ENCODE measurements at places on chromosomes 12 and 14. TPM values are rescaled to one million over a fixed set of nuclear protein-coding genes. Genes with fewer than 3 reads are reported as not detected.

The KRT77 gene
- total RNA-seq = not detected

The GPR162 gene
- total RNA-seq = 3.0 TPM

The TBC1D30 gene
- 0.93 TPM for total RNA-seq

The KLRG1 gene
- total RNA-seq = not detected

The BATF gene
- 0.72 TPM for total RNA-seq

The CD4 gene
- 71.9 TPM for total RNA-seq

The RIPK3 gene
- total RNA-seq = 3.1 TPM

GRCh38 chr12:726281-727140 lies 25.9 kb upstream of the WNK1 start:
- no peak for DNase-seq

GRCh38 chr12:53298164-53298563 lies 1.3 kb upstream of the MYG1 start:
- no peak for DNase-seq

DNA sequence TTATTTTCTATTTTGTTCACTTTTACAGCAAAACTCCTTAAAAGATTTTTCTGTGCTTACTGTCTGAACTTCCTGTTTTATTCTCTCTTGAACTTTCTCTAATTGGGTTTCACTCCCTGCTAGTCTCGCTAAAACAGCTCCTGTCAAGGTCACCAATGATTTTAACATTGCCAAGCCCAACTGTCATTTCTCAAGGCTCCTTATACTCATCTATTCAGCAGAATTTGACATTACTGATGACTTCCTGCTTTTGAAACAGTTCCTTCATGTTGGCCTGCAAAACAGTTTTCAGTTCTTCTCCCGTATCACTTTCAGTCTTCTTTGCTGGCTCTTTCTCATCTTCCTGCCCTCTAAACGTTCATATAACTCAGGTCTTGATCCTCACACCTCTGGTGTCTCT lies 268.5 kb upstream of the USP15 start:
- no peak for DNase-seq

- no peak for DNase-seq
Measured at GRCh38 chr14:52150162-52150561, 81.3 kb upstream of the NID2 start.

GRCh38 chr12:128978067-128978466 lies 124.8 kb downstream of the GLT1D1 start:
- no peak for DNase-seq

- peak; percentile 74 for DNase-seq
Measured at GRCh38 chr12:571795-572531, 91.3 kb downstream of the NINJ2 start.

- no peak for DNase-seq
Measured at GRCh38 chr12:92908108-92908507, 21.0 kb downstream of the EEA1 start.

GRCh38 chr12:63894132-63894531 lies 49.6 kb downstream of the SRGAP1 start:
- DNase-seq = no peak

GRCh38 chr12:111467092-111467856 lies 61.6 kb downstream of the SH2B3 start:
- no peak for DNase-seq

- DNase-seq = no peak
Measured at GRCh38 chr14:90569606-90570387, 173.0 kb downstream of the CALM1 start.

DNA sequence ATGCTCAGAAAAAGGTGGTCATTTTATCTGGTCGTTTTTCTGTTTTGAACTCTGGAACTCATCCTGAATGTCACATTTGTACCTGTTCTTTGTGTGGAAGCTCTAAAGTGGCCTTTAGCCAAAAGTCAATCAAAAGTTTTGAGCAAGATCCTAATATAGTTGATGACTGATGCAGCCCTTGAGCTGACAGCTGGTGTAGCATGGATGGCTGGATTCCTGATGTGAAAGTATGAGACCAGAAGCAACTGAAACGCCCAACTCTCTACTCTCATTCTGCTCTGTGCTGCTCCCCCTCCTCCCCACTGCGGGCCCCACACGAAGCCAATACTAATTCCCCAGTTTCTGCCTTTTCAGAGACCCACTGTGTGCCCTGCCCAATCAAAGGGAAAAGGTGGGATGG lies 10.3 kb upstream of the MYH7 start:
- DNase-seq = no peak

GRCh38 chr12:14845350-14845750 lies 2.0 kb upstream of the ART4 start:
- peak; percentile 49 for DNase-seq

GRCh38 chr12:25958428-25959070 lies at the start of gene RASSF8:
TSS of gene RASSF8 (plus strand) at chr12:25958682. CDS start at chr12:26055344, 96,662 bp downstream.
- DNase-seq = peak; percentile 80

- no peak for DNase-seq
Measured at GRCh38 chr14:73833034-73833433, 18.6 kb upstream of the PTGR2 start.

DNA sequence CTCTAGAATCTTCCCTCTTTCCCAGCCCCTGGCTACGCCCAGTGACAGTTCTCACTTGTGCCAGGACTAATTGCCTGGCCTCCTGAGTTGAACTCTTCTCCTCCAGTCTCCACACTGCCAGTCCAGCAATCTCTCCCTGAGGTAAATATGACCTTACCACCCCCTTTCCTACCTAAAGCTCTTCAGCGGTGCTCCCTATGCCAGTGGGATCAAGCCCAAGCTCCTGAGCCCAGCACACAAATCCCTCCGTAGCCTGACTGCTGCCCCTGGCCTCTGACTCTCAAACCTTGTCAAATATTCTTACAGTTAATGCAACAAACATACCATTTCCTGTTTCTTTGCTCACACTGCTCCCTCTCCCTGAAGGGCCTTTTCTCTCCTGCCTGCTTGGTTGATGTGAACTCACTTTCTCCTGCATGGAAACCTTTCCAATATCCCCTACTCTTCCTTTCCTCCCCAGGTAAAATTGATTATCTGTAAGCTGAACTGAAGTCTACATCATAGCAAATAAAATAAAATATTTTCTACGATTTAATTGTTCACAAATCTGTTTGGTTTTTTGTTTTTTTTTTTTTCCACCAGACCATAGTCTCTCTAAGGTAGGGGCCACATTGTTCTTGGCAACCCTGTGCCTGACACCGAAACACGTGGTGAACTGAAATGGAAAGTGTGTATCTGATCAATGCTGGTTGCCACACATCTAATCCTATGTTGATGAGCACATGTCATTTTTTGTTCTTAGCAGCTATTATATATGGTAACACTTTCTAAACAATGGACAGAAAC lies 147.5 kb downstream of the SLC38A6 start:
- DNase-seq = no peak

GRCh38 chr14:93709249-93709648 lies 79.0 kb downstream of the PRIMA1 start:
- no peak for DNase-seq

DNA sequence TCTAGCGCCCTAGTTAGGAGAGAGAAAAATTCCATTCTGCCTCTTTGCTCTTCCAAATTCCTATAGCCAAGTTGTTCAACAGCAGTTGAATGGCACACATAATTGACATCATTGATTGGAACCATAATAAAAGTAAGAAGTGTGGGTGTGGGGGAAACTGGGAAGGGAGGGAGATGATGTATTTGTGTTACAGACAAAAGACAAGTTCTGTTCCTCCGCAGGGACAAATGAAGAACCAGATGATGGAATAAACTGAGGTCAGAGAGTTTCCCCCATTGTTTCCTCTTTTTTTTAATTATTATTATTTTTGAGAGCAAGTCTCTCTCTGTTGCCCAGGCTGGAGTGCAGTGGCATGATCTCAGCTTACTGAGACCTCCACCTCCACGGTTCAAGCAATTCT lies 34.9 kb downstream of the GDF11 start:
- DNase-seq = no peak

- no peak for DNase-seq
Measured at GRCh38 chr14:54207476-54208462, 189.0 kb upstream of the CDKN3 start.

- DNase-seq = no peak
Measured at GRCh38 chr12:43444940-43445564, 107.0 kb downstream of the ADAMTS20 start.

DNA sequence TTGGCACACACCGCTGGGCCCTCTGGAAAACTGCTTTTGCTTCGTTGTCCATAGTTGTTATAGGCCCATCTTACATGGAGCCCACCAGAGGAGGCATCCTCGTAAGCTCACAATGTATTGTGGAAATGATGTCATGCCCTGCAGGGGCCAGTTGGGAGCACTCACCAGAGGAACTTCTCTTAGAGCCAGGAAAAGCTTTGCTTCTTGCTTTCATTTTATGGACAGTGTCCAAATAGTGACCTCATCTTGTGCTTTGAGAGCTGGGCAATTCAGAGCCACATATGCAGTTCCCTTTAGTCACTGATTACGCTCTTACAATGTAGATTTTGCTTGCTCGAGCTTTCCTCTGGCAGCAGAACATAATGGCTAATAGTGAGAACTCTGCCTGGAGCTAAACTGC lies 275.6 kb downstream of the AACS start:
- DNase-seq = peak; percentile 34

GRCh38 chr12:124075841-124076240 lies 102.8 kb downstream of the ZNF664 start:
- no peak for DNase-seq

GRCh38 chr12:12807970-12808702 lies 5.0 kb upstream of the DDX47 start:
- peak; percentile 82 for DNase-seq

GRCh38 chr12:1091350-1091749 lies 100.3 kb downstream of the ERC1 start:
- DNase-seq = no peak

GRCh38 chr12:85765453-85765869 lies 70.7 kb downstream of the RASSF9 start:
- DNase-seq = no peak

GRCh38 chr14:59341858-59342477 lies 123.2 kb downstream of the GPR135 start:
- DNase-seq = no peak

- DNase-seq = no peak
Measured at GRCh38 chr14:98682726-98683125, 589.3 kb downstream of the BCL11B start.

DNA sequence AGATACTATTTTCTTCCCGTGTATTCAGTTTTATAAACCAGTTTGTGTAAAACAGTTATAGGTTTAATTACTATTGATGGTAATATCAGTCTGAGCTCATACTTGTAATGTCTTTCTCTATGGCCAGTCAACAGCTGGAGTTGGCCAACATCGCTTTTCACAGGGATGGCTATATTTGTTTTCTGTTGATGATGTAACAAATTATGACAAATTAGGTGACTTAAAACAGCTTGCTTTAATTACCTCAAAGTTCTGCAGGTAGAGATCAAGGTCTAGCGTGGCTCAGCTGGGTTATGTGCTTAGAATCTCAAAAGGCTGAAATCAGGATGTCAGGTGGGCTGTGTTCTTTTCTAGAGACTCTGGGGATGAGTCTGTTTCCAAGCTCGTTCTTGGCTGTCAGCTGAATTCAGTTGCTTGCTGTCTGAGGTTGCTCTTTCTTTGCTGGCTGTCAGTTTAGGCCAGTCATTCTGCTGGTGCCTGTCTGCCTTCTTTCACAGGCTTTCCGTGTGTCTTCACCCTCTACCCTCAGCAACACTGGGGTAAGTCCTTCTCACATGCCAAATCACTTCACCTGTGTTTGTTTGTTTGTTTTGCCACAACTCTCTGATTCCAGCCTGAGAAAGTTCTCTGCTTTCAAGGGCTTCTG lies 370.2 kb upstream of the E2F7 start:
- no peak for DNase-seq

- DNase-seq = no peak
Measured at GRCh38 chr14:86039176-86039575, 509.2 kb downstream of the FLRT2 start.

DNA sequence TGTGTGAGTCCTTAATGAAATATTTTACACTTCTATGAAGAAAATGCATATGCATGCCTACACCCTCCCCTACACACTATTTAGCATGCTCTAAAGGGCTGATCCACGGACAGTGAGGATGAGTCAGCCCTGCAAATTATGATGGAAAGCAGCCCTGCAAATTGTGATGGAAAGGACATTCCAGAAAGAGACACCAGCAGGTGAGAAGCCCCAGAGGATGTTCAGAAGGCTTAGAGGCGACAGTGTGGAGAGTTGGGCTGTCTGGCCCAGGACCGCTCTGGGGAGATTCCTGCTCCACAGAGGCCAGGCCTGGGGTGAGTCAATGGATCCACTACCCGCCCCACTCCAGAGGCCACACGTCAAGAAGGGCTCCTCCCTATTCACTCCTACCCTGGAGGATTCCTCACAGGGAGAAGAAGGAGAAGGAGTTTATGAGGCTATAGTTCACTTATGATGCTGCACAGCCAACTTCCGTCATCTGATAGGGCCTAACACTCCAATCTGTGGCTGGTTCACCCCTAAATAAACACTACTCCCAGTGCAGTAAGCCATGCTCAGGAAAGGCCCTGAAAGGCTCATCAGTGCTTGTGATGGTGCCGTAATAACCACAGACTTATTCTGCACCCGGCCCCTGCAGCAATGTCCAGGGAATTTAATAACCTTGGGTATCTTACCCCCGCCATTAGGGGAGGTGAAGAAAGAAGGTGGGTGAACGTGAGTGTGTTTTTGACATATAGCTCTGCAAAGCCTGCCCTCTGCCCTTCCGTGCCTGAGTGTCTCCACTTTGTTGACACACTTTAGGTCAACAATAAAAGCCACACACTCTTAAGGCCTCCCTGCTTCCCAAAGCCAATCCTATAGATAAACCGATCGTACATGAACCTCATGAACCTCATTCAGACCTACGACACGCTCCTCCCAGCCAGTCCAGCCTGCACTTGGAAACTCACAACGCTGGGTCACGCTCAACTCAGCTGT lies 46.4 kb downstream of the CLMN start:
- DNase-seq = no peak

Data from heart left ventricle (tissue), 16 donors.